CD14-positive monocyte (primary cell): ENCODE measurements at places on chromosomes 5 and 9.

DNA sequence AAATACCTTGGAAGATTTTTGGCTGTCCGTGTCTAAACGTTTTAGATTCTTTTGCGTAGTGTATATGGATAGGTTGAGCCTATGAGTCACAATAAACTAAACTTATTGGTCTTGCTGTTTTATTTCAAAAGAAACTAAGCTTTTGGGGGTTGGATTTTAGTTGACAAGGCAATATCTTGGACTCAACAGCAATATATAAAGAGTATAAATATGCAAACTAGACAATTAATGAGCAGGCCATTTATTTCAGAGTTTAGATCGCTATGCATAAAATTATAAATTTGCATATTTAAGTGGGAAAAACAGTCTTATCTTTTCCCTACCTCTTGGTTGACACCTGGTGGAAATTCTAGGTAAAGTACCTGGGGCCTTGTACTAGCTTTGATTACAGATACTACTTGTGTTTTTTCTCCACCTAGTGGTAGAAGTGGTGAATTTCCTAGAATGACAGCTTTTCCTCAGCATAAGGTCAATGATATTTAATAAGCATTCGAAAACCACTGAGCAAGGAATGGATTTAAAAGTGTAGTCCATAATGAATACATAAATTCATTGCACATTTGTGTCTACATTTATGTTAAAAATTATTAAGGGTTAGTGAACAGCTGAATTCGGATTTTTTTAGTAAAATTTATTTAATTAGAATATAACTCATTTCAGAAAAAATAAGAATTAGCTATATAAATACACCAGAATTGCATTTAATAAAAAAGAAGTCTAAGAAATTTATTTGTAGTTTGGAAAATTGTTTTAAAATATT lies 1.7 kb upstream of the ARRDC3 start:
- peak; percentile 71 for DNase-seq

DNA sequence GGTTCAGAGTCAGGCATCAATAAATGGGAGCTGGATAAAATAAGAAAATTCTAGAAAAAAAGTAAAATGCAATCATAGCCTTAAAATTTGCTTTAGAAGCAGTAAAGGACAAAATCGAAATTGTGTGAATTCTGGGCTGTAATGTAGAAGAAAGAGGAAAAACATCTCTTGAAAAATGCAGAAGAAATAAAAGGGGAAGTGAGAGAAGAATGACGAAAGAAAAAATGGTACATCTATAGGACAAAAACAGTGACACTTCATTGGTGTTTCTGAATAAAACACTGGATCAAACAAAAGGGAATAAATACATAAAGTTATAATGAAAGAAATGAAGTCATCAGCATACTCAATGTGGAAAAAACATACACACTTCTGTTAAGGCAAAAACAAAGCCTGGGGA lies 642.3 kb downstream of the ACTL7B start:
- DNase-seq = peak; percentile 71

DNA sequence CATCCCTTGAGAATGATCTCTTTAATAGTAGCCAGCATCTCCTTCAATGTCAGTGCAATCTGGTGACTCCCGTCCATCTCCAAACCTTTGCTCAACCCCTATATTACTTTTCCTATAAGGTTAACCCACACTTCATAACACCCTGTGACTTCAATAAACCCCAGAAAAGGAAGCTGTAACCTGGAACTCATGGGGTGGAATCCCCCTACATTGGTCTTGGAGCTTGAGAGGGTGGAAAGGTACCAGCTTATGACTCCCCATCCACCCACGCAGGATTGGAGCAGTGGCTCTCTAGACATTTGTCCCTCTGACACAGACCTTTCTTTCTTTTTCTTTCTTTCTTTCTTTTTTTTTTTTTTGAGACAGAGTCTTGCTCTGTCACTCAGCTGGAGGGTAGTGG lies 54.7 kb upstream of the ZFR start:
- DNase-seq = no peak

DNA sequence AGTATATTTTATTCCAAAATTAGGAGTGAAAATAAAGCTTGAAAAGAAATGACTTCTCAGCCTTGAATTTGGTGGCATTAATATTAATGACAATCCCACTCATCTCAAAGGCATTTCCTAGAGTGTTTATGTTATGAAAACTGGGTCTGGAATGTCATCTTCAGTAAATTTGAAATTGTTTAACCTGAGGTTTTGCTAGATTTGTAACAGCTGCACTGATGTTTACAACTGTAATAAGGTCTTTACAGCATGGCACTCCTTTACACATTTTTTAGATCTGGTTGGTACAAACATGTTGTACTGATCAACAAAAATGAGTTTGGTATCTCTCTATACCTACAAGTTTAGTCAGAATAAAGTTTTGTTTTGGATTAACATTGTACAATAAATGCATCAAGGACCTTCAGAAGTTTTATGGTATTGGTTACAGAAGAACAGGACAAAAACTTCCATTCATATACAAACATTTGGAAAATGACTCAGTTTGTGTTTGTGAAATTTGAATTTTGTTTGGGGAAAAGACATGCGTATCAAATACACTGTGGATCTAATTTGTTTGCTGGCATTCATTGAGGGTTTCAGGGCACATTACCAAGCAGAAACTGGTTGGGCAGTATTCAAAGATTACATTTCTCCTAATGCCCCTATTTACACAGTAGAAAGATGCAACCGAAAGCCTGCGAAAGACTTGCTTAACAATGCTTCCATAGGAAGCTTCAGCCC lies 11.6 kb downstream of the FANCC start:
- no peak for DNase-seq

DNA sequence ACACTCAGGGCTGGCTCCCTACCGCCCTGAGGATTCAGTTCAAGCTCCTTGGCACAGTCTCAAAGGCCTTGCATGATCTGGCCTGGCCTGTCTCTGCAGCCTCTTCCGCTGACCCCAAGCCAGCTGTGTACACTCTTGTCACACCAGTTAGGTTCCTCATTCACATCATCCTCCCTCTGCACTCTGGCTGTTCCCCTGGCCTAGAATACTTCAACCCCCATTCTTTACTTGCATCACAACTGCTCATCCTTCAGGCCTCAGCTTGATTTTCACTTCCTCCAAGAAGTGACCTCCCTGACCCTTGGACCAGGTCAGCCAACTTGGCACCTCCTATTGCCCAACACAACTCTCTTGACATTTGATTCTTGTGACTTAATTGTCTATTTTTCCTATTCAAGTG lies 18.9 kb upstream of the PFDN1 start:
- DNase-seq = peak; percentile 97

- no peak for DNase-seq
These were observed 123.9 kb upstream of the FER start for GRCh38 chr5:108623826-108624225.

DNA sequence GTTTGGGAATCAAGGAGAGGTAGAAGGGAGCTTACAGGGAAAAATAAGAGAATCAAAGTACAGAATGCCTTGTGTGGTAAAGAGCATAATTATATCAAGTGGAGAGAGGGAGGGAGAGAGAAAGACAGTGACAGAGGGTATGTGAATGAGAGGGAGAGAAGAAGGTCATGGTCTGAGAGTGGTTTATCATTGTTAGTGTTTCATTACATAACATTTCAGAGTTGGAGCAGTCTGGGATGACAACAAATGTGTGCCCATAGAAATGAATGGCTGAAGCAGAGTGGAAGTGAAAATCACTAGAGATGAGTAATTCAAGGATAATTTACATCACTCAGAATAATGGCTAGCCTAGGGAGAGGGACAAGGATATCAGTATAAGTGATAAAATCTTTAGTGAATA lies 799.2 kb downstream of the TLE1 start:
- no peak for DNase-seq

DNA sequence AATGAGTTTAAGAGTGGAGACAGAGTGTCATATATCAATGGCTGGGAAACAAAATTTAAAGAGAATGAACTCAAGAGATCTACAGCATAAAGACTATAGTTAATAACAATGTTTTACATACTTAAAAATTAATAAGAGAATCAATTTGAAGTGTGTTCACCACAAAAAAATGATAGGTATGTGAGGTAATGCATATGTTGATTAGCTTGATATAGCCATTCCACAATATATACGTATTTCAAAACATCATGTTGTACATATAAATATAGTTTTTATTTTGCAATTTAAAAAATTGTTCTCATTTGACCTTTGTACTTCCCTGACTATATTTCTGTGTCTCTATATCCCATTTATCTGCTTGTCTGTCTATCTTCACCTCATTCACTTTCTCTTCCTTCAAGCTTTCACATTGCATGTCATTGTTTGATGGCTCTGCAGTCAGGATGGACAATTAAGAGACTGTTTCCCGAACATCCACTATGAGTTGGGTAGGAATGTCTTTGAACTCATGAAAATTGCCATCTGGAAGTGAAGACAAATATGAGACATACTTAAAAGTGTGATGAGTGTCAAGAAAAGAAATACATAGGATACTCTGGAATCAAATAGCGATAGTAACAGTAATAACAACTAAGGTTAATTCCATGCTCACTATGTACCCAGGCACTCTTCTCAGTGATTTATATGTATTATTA lies 359.9 kb upstream of the ACTBL2 start:
- DNase-seq = no peak

- no peak for DNase-seq
These were observed 753 bp downstream of the FANCC start for GRCh38 chr9:95316794-95317118.

DNA sequence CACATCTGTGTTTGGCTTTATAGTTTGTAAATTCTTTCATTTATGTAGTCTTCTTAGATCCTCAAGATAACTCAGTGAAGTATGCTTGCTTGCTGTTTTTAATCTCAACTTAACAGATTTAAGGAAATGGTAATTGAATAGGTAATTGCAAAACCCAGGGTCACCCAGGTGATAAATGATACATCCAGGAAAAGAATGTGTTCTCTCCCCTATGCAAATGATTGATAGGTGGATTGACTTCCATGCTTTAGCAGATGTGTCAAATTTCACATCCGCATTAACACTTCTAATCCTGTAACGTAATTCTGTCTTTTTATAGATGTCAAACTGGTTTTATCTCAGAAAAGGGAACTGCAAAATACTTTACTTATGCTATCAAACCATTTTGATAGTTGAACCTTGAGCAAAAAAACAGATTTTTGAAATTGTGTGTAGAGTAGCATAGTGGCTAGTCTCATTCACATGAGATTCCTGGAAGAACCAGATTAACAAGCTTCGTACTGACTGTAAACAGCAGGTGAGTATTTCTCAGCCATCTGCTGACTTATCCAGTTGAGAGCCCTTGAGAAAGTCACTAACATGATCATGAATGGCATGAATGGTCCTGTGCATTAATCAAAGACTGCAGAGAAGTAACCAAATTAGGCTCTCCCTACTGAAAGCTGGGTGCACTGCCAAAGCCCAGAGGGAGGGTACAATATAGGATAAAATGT lies 86.7 kb upstream of the PAM start:
- no peak for DNase-seq

DNA sequence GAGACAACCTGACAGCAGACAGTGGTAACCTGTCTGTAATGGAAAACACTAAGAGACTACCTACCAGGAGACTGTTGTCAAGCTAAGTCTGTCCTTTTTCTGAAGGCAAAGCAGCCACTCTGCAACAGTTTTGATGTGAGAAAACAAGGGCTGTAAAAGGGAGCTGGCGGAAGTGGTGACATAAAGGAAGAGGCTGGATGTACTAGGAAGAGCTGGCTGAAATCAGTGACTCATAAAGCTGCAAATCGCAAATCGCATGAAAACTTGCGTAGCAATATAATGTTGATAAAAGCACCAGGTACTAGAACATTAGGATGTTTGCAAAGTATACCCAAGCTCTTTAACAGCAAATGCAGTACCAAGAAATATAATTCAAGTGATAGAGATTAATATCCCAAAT lies 1.4 kb downstream of the NSUN2 start:
- no peak for DNase-seq

GRCh38 chr9:96480736-96481135 lies 30.8 kb downstream of the HABP4 start:
- no peak for DNase-seq

DNA sequence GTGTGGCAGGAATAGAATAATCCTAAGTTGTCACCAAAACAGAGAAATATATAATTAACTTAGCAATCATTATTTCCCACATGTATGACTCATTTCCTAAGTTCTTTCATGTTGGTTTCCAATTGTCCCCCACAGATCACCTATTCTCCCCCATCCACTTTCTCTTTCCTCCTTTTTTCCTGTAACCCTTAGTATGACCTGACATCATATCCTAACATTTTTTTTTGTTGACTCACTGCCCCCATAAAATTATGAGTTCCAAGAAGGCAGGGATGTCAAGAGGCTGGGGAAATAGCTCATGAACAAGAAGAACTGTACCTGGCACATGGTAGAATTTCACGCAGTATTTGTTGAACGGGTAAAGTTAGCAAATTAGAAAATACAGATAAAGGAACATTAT lies 186.7 kb downstream of the DCP2 start:
- no peak for DNase-seq

DNA sequence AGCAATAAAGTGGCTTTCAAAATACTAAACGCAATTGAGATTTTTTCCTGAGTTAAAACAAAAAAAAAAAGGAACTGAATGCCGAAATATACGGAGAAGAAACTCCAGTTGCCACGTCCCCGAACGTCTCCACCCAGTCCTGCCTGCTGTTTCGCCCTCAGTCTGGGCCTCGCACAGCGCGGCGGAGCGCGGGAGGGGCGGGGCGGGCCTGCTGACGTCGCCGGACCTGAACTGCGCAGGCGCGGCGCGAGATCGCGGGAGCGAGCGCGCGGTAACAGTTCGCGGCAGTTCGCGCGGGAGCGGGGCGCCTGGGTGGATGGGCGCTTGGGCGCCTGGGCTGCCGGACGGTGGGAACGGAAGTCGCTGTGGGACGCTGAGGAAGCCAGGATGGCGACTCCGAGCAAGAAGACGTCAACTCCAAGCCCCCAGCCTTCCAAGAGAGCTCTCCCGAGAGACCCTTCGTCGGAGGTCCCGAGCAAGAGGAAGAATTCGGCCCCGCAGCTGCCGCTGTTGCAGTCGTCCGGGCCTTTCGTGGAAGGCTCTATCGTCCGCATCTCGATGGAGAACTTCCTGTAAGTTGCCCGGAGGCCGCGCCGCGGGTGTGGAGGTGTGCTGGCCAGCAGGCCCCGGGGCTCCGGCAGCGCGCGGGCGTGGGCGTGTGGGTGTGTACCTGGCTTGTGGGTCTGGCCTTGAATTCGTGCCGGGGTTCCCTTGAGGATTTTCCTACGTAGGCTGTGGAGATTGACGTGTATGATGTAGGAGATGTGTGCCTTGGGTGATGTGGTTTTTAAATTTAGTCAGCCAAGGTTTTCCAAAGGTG lies at the start of gene SMC5:
Gene SMC5 (plus strand): TSS at position 287 of the 820 bp plus-strand sequence. CDS start 101 bp downstream, at position 388.
- peak; percentile 86 for DNase-seq
